ENCODE measurements at places on chromosomes 5 and 9.
A peak's percentile ranks its signal among the peaks of the same experiment; 100 is the strongest.

DNA sequence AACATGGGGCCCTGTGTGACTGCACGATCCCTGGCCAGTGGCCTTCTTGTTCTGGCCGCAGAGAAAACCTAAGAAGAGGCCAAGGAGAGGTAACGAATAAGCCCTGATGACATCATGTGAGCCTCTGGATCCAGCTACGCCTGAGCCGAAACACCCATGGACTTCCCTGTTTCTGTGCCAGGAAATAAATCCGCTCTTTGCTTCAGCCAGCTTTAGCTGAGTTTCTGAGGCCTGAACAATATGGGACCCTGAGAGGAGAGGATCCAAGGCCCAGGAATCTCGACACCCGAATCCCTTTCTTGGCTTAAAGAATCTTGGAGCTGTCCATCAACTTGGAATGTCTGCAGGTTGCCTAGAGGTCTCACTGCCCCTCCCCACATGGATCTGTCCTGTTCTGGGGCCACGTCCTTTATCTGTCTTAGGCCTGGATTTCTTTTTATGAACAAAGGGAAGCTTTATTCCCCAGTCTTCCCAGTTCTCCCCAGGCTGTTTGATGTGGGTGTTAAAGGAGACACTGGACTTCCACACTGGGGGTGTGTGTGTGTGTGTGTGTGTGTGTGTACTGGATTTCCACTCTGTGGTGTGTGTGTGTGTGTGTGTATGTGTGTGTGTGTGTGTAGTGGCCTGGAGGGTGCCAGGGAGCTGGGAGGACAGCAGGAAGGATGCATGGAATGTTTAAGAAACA, 13.7 kb downstream of the IER5L start:
- DNase-seq: peak; percentile 78

DNA sequence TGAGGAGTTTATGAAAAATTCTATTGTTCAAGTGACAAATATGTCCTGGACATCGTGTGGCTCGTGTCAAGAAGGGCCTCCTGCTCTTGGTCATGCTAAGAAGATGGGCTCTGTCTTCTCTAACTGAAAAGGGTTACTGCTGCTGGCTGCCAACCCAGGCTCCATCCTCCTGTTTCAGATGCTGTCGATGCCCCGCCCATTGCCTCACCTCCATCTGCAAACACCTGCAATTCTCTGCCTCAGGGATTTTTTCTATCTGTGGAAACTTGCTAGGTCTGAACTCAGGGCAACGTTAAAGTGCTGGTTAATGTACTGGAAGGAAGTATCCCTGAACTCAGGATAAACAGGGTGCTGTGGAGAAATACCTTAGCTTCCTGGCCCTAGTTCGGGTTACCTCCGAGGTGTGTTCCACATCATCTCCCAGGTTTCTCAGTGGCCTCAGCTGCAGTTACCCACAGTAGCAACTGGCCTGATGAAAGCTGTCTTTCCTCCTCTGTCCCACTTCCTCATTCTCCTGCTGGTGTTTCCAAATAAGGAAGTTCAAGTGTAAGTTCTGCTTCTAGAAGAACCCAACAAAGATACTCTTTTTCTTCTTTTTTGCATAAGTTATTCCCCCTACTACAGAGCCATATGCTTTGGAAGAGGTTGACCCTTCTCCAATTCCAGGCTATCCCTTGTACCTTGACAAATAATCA, 151.7 kb upstream of the SMIM23 start:
- DNase-seq: no peak

- DNase-seq: no peak
Observed at GRCh38 chr9:115230924-115231515, 113.1 kb upstream of the TNC start.

DNA sequence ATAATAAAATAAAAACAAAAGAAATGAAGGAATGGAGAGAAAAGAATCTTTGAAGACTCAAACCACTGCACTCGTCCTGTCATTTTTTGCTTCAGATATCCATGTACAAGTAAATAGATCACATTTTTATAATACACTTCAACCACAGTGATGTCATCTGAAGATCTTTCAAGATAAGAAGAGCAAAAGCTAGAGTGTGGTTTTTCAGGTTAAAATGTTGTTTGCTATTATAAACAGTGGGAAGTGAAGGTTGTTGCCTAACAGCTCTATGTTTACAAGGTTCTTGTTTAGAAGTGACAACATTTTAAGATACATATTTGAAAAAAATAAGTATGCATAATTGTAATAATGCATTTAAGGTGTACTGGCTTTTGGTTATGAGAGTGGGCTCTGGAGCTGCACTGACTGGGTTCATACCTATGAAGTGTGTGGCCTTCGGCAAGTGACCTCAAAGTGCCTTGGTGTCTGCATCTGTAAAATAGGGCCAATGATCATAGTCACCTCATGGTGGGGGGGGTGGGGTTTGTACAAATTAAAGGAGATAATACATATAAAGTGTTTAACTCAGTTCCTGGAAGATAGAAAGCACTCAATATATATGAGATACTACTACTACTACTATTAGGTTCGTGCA, 45.5 kb upstream of the IL7R start:
- DNase-seq: no peak

GRCh38 chr5:171149333-171149732, 159.7 kb upstream of the TLX3 start:
- no peak for DNase-seq

- no peak for DNase-seq
Observed at GRCh38 chr9:132125944-132126679, 35.7 kb upstream of the NTNG2 start.

- no peak for DNase-seq
Observed at GRCh38 chr9:95989297-95989696, 113.8 kb downstream of the ERCC6L2 start.

GRCh38 chr9:82152181-82152580, 163.6 kb downstream of the SPATA31D1 start:
- DNase-seq: no peak

DNA sequence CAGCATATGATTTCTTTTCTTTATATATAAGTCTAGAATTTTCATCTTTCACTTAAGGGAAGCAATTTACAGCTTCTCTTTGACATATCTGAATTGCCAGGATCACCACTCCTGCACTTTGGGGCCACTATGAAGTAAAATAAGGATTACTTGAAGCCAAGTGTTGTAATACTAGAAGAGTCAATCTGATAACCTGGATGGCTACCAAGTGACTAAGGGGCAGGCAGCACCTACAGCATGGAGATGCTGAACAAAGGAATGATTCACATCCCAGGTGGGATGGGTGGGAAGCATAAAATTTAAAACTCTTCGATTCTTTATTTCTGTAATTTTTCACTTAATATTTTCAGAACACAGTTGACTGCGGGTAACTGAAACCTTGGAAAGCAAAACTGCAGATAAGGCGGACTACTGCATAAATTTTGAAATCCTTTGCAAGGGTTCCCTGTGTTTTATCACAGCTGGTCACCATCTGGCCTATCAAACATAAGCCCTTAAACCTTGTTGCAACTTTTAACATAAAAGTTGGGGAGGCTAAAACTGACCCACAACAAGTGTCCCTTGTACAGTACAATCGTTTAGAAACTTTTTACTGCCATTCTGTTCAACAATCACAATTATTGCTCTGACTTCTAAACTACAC, 31.2 kb downstream of the NR3C1 start:
- no peak for DNase-seq

- DNase-seq: no peak
Observed at GRCh38 chr9:133857639-133858038, 119.5 kb upstream of the SARDH start.

DNA sequence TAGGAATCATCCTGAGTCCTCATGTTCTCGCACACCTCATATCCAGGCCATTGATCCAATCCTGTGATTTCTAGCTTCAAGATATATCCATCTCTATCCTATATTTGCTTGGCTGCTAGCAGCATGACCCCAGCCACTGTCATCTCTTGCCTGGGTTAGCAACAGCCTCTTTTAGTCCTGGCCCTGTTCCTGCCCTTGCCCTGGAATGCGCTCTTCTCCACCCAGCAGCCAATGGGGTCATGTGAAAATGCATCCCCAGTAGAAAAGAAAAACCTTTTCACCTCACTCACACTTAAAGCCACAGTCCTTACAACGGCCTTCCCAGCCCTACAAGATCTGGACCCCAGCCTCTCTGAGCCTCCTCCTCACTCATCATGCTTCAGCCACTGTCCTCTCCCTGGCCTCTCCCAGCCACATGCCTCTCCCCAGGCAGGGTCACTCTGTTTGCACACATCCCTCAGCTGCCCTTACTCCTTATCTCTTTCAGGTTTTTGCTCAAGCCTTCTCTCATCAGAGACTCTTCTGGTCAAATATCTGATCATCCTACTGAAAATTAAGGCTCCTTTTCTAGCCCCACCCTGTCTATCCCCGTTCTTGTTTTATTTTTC, 34.3 kb upstream of the NR3C1 start:
- no peak for DNase-seq

GRCh38 chr5:173768891-173769290, 119.3 kb upstream of the CPEB4 start:
- no peak for DNase-seq

GRCh38 chr9:116987721-116988485, 300.8 kb downstream of the TRIM32 start:
- no peak for DNase-seq

DNA sequence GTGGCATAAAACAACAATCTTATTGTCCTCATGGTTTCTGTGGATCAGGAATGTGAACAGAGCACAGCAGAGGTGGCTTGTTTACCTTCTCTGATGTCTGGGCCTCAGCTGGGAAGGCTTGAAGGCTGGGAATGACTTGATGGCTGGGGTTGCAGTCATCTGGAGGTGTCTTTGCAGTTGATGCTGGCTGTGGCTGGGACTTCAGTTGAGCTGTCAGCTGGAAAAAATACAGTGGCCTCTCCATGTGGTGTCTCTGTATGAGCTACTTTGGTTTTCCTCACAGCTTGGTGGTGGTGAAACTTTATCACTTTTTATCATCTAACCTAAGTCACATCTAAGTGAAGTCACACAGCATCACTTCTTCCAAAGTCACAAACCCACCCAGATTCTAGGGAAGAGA, 24.7 kb upstream of the STX17 start:
- DNase-seq: no peak

GRCh38 chr9:95077053-95077765, 240.3 kb downstream of the FANCC start:
- DNase-seq: no peak

DNA sequence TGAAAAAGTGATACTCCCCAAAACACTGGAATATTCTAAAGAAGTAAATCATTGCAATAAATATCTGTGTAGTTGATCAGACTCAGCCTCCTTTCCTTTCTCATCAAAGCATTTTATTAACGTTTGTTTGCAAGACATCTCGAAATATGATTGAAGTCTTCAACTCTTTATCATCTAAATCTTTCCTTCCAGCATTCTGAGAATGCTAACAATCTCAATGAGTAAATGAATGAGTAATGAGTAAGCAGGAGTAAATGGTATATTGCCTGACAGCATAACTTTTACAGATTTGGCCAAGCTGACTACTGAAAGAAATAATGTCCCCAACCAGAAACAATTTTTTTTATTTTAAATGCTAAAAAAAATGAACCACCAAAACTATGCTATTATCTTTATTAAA, 157.1 kb downstream of the SLCO4C1 start:
- no peak for DNase-seq

DNA sequence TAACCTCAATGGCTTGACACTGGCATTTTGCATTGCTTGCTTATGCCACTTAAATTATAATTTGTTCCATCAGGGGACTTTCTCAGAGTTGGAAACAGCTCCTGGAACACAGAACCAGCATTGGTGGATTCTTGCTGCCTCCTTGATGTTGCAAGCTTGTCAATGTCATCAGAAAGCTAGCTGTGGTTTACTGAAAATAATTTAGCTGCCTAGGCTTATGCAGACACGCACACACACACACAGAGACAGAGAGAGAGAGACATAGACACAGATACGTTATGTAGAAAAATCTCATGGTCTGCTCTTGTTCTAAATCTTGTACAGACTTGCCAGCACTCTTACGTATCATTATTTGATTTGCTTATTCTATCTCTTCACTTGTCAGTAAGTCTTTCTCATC, 78.0 kb downstream of the HMHB1 start:
- DNase-seq: no peak

DNA sequence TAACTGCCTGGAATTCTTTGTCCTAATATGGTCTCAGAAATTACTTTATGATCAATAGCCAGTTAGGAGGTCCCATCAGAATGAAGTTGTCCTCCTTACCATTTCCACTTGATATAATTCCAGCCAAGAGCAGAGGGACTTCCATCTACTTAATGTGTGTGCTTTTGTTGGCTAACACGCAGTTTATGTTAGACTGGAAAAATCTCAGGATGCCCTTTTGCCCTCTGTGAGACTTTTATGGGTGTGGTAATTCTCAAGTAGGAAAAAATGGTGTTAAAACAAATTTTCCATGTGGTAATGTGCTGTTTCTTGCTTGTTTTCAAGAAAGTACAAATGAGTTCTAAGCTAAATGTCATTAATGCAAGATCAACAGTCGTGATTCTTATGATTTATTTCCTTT, 327.1 kb downstream of the MTRR start:
- DNase-seq: no peak

GRCh38 chr5:134072471-134073210, 41.8 kb upstream of the TCF7 start:
- DNase-seq: no peak

DNA sequence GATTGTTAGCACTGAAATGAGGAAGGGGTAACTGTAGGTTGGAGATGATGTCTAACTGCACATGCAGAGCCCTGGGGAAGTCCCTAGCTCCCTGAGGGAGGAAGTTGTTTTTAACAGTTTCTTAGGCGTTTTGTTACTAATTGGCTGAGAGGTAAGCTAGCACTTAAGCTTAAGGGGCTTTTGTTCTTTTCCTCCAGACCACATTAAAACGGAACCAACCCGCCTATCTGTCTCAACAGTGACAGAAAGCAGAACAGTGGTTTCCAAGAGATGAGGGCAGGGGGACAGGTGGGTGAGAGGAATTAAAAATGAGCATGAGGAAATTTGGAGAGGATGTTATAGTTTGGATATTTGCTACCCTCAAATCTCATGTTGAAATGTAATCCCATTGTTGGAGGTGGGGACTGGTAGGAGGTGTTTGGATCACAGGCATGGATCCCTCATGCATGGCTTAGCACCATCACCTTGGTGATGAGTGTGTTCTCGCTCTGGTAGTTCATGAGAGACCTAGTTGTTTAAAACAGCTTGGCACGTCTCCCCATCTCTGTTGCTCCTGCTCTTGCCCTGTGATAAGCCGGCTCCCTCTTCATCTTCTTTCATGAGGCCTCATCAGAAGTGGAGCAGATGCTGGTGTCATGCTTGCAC, 38.9 kb downstream of the LYRM7 start:
- no peak for DNase-seq

DNA sequence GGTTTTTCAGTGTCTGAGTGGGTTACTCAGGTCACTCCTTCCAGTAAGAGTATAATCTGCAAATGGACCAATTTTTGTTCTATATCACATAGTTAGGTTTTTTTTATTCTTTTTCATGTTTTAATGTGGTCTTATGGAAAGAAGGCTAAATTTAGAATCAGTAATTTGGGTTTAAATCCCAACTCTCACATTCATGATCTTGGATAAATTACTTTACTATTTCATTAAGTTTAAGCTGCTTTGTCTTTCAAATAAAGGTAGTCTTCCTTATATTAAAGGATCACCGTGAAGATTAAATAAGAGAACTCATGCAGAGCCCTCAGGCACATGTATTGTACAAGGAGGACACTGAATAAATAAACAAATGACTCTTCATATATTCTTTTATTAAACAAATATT, 234.7 kb downstream of the SGCD start:
- no peak for DNase-seq
